ENCODE measurements at places on chromosomes 5 and 9. TPM values are rescaled to one million over a fixed set of nuclear protein-coding genes. Genes with fewer than 3 reads are reported as not detected.

Gene HSD17B3
- 1.1 TPM for total RNA-seq

Gene SPINK13
- total RNA-seq: not detected

DNA sequence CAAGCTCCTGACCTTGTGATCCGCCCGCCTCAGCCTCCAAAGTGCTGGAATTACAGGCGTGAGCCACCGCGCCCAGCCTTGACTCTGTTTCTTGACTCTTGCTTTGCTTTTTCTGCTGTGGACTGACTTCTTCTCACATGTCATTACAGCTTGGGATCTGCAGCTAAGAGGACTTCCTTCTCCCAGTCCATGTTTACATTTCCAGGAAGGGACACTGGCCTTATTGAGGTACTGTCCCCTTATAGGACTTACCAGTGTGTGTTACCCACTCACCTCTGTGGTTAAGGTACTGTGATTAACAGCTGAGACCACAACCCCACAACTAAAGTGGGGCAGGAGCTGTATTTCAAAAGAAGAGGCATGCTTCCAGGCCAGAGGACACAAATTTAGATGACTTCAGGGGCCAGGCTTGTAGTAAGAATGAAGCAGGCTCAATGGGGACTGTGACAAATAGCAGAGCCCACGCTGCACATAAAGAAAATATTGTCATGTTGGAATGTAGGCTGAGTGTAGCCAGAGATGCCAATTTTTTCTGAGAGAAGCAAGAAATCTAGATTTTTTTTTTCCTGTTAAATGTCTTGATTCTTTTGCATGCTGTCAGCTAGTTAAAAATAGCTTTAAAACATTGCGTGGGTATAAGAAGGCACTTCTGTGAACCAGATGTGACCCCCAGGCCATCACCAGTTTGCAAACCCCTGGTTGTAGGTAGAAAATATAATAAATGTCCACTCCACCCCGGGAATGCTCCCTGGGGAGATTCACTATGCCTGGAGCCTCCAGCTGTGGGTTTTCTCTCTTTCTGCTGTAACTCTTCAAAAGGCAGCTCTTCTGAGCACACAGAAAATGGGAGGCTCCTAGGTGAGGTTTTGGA, 75.0 kb downstream of the PTPDC1 start:
- no peak for DNase-seq

GRCh38 chr5:41219658-41220269, 6.4 kb upstream of the C6 start:
- no peak for DNase-seq

- DNase-seq: no peak
Observed at GRCh38 chr5:103703617-103704016, 141.0 kb upstream of the NUDT12 start.

DNA sequence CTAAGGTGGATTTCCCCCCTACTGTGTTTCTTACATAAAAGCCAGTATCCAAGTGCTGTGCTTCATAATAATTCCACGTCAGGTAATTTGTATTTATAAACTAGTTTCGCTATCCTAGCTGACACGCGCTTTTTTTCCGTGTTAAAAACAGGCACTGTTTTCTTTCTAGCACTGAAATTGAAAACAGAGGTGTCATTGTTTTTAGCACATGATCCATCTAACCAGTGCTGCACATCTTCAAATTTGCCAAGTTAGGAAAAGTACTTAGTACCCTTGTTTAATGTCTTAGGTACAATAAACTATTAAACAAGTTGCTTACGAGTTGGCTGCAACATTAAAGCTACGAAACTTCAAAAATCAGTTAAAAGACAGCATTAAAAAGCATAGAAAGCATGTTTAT, 49.9 kb downstream of the JMY start:
- no peak for DNase-seq
